ENCODE measurements at places on chromosomes 2 and 18.
A peak's percentile ranks its signal among the peaks of the same experiment; 100 is the strongest.

- no peak for DNase-seq
Measured at GRCh38 chr2:71699428-71699827, 246.1 kb downstream of the DYSF start.

DNA sequence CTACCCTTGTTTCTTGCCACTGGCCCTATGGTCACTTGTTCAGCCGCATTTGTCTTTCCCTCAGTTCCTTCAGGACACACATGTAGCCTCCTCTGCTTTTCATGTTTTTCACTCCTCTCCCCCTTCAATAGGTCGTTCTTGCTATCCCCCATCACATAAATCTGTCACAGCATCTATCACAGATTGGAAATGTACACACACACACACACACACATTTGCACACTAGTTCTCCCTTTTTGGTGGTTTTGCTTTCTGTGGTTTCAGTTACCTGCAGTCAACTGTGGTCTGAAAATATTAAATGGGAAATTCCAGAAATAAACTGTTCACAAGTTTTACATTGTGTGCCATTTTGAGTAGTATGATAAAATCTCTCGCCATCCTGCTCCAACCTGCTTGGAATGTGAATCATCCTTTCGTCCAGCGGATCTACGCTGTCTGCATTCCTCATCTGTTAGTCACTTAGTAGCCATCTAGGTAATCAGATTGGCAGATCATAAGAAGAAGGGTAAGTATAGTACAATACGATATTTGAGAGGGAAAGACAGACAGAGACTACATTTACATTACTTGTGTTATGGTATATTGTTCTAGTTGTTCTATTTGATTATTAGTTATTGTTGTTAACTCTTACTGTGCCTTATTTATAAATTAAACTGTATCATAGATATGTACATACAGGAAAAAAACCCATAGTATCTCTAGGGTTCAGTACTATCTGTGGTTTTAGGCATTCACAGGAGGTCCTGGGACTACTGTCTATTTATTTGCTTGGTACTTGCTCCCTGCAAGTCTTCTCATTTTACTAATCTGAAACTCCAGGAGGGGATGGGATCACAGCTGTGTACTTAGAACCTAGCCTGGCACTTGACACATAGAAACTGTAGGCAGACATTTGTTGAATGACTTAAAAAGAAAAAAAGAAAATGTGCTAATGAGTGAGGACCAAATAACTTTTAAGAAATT lies 86.1 kb upstream of the PNPT1 start:
- peak; percentile 83 for DNase-seq

- DNase-seq = no peak
Measured at GRCh38 chr2:106061611-106062349, 132.3 kb downstream of the UXS1 start.

- no peak for DNase-seq
Measured at GRCh38 chr2:225042800-225043167, 516 bp upstream of the DOCK10 start.

DNA sequence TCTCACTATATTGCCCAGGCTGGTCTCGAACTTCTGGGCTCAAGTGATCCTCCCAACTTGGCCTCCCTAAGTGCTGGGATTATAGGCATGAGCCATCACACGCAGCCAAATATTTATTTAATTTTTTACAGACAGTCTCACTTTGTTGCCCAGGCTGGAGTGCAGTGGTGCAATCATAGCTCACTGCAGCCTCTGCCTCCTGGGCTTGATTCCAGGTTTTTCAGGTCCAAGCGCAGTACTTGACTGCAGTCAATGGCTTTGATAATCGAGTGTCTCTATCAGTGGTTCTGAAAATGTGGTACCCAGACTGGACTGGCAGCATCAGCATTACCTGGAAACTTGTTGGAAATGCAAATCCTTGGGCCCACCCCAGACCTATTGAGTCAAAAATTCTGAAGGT lies 63.1 kb downstream of the PLB1 start:
- DNase-seq = no peak

DNA sequence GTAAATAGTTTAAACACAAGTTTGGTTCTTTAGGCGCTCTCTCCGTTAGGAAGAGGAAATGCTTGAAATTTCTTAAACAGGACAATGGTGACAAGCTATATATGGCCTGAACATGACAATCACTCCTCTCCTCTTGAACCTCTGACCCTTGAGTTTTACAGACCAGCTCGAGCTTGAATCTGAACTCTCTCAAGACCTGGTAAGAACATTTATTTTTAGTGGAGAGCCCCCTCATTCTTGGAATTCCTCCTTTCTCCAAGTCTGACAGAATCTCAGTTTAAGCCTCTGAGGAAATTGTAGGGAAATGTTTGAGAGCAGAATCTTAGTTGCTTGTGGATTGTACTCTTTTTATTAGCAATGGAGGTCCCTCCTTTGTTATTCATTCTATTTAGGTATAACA lies 1293.6 kb upstream of the ZEB2 start:
- no peak for DNase-seq

DNA sequence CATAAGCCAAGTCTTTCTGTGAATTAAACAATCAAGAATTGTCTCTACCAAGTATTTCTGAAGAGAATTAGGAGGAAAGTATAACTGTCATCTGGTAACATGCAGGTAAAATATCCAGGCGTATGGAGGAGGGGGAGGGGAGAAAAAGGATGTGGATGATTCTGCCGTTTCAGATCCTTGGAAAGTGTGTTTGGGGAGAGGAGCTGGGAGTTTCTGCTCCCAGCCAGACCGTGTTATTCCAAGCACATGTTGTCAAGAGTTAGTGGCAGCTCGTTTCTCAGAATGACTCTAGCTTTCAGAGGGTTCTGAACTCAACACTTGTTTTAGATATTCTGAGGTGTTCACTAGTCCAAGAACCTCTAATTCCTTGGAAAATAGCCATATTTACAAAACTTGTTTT lies 137.6 kb downstream of the FAM124B start:
- no peak for DNase-seq

All from LHCN-M2 (cell line).